Tongue (tissue), 3 donors: ENCODE measurements at places on chromosomes 2 and 18. TPM values are rescaled to one million over a fixed set of nuclear protein-coding genes. Genes with fewer than 3 reads are reported as not detected.

HOXD10 gene
- 0.62 TPM for total RNA-seq

CAD gene
- total RNA-seq = 33.7 TPM

- no peak for DNase-seq
These were observed 544.8 kb downstream of the ARHGAP15 start for GRCh38 chr2:143674051-143674450.

DNA sequence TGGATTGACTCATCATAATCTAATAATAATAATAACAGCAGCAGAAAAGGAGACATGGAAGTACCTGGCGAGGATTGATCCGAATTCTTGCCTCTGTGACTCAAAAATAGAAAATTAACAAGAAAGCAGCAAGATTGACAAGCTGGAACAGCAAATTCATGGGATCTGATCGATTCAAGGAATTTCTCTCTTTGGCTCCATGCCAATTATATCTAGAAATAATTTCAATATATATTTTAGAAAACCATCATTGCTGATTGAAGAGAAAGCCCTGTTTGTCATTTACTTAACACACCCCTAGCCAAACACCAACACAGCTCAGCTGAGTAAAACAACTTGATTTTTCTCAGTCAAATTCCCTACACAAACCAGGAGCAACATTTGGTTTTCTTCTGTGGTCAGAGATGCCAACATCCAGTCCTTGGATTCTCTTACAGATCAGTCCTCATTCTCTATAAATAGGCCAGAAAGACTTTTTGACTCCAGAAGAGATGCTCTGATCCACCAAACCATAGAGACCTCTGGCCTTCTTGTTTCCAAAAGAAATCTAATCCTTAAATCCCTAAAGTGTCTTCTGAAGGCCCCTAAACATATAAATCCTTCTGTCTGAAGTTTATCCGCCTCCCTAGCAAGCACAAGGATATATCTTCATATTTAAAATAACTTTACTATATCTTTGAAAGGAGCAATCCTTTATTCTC is 129.9 kb downstream of the CACNB4 start:
- DNase-seq = no peak

DNA sequence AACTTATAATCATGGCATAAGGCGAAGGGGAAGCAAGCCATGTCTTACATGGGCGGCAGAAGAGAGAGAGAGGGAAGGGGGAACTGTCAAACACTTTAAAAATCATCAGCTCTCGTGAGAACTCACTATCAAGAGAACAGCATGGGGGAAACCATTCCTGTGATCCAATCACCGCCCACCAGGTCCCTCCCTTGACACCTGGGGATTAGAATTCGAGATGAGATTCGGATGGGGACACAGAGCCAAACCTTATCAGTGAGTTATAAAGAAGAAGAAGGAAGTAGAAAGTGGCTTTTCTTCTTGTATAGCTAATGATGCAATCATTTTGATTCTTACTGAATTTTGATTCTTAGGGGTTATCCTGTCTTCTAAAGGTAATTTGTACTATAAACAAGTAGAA is 51.4 kb downstream of the SMCHD1 start:
- DNase-seq = no peak

DNA sequence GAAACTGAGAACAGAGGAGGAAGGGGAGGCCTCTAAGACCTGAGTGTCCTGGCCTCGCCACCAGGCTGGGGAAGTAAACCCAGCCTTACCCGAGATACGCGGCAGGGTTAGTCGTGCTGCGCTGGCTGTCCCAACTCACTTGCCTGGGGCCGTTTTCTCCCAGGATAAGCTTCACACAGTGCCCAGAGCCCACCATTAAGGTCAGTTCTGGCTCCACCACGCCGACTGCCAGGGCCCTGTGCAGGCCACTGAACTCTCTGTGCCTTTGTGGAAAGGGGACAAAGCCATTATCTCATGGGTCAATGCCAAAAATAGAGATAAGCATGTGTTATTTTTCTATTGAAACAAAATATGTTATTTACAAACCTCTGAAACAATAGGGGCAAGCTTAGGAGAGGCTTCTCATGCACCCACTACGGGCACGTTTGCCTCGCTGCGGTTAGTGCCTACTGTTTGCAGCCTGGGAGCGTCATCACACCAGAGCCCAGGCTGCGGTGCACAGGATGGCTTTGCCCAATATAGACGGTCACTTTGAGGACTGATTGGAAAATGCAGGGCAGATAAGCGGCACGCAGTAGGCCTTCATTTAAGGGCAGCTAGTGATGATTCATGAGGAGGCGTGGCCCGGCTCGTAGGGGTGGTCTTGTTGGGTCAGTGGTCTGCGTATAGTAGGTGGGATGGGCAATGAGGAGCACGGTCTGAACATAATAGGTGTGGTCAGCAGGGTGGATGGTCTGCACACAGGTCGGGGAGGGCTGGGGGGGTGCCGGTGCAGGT is 242.1 kb downstream of the GLI2 start:
- no peak for DNase-seq

DNA sequence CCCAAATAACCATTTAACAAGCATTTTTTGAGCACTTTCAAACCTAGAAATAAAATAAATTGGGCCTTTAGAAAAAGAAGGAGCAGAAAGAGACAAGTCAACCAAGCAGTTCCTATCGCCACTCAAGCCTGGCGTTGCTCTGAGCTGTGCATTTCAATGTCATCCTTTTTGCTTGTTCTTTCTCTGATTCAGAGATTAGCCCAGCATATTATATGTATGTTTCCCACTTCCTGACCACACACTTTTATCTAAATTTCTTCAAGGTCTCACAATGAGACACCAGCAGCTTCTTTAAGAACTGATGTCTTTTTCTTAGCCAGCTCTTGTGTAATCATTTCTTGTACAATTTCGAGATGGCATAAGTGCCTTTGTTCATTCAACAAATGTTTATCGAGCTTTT is 344.5 kb upstream of the ID2 start:
- no peak for DNase-seq

DNA sequence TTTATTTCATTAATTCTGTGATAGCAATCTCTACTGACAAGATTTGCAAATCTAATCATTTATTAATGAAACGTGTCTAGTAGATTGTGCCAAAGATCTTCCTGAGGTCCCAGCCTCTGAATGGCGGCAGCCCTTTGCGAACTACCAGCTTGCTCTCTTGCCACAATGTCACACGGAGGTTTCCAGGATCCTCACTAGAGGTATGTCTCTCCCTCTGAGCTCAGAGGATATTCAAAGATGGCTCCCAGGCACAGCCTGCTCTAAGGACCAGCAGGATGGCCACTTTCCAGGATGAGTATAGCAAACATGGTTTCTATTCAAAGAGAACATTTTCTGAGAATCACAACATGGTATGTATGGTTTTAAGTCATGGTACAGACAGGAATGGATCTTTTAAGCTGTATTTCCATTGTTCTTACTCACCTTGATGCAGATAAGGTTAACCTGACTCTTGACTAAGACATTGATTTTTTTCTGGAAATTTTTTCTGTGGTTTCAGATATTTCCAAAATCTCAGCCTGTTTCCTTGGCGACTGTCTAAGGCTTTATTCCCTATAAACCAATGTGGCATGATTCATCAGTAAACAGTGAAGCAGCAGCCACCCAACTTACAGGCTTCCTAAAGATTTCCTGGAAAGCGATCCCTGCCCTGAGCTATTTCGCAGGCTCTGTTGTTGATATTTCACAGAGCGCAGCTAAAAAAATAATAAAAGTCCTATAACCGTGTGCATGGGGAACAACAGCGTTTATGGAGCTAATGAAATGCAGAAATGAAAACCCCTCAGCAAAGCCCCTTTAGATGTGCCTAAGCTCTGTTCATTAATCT is 54.1 kb upstream of the KLF7 start:
- DNase-seq = peak; percentile 49

GRCh38 chr2:13284688-13285087 is 568.0 kb downstream of the TRIB2 start:
- DNase-seq = no peak

DNA sequence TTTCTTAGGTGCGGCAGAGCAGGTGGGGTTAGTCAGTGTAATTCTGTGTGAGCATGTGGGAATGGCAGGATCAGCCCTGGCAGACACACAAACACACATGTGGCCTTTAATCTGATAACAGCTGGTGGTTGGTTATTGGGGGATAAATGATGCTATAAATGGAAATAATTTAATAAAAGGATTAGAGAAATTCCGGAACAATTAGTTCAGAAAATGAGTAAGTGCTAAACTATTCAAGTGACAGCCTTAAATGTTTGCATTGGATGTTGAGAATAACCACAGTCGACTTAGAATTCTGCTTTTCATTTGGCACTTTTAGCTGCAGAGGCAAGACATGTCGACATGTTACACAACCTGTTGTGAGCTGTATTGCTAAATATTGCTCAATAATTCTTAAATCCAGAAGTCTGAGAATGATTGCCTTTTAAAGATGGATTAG is 7.2 kb downstream of the SMYD1 start:
- peak; percentile 60 for DNase-seq

- no peak for DNase-seq
These were observed 56.4 kb upstream of the ST3GAL5 start for GRCh38 chr2:85945172-85945571.

DNA sequence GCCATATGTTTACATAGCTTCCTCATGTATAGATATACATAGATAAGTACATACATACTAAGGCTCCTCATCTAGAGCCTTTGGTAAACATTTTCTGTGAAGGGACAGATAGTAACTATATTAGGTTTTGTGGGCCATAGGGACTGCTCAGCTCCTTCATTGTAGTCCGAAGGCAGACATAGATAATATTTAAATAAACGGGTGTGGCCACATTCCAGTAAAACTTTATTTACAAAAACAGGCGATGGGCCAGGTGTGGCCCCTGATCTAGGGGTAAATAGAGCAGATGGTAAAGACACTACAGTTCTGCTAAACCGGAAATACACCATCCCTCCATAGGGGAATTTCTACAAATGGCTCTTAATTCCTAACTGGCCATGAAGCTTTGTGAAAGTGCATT is 7.3 kb downstream of the COQ10B start:
- DNase-seq = no peak

DNA sequence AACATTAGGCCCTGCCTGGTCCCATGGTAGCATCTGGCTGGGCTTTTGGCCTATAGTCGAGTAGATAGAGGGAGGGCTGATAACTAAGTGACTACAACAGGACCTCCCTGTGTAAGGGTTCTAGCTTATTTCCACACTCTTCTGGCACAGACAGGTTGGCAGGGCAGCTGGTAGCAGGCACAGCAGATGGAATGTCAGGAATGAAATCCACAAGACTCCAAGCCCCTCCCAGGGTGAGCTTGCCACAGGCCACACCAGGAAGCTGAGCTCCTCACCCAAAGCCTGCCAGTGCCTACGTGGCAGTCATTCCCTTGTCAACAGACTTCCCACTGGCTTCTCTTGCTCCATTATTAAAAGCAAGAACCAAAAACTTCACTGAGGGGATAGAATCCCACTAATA is 20.7 kb upstream of the C1QL2 start:
- no peak for DNase-seq

DNA sequence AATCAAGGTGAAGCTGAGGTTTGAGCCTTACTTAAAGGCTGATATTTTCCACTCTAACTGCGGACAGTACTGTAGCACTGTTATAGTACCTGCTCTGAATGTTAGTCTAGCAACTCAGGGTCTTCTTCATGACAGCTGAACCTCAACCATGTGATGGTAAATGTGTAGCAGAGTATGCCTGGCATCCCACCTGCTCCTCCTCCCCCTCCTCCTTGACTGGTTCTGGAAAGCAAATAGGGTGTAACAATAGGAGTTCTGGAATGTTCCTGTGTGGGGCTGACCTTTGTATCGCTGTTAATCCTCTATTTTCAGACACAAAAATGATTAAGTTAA is 447 bp upstream of the CCL20 start:
- DNase-seq = peak; percentile 14

- peak; percentile 75 for DNase-seq
These were observed 119.6 kb downstream of the FEZ2 start for GRCh38 chr2:36478332-36478738.

DNA sequence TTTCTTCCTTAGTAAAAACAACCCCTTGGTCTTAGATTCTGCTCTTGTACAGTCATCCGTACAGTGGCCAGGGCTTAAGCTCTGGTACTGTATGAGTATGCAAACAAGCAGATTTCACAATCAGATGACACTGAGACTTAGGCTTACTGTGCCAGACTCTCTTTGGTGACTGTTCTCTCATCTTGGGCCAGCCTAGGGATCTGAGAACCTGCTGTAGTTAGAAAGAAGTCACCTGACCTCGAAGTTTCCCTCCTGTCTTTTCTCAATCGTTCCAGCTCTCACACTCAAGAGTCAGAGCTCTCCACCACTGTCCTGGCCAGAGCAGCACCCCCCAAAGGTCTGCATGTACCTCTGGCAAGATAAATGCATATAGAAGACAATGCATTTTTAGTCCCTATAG is 63.2 kb downstream of the ZEB2 start:
- DNase-seq = no peak

DNA sequence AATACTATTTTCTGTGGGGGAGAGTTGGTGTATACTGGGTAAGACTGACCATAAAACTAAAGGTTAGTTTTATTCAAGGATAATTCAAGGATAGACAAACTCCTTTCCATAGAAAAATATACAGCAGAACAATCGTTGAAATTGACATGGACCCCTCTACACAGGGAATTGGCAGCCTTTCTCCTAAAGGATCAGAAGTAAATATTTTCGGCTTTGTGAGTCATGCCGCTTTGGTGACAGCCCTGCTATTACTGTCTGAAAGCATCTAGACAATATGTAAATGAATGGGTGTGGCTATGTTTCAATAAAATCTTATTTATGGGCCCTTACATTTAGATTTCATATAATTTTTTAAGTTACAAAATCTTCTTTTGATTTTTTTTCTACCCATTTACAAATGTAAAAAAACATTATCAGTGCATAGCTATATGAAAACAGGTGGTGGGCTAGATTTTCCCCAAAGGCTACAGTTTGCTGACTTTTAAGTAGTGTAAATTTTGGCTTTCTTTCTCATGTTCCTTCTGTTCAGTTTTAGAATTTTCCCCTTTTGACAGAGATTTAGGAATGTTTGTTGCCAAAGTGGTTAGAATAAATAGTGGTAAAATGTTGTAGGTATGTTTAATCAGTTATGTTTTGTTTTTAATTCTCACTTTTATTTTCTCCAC is 270.6 kb downstream of the DCC start:
- DNase-seq = no peak
